Adipose tissue (tissue), 3 donors: ENCODE measurements at places on chromosomes 3 and 15. TPM values are rescaled to one million over a fixed set of nuclear protein-coding genes. Genes with fewer than 3 reads are reported as not detected.

Gene ABI3BP
- polyA plus RNA-seq: 16.1 TPM

Gene CHL1
- polyA plus RNA-seq: 8.2 TPM

Gene OR5H2
- not detected for polyA plus RNA-seq

Gene OIP5
- polyA plus RNA-seq: not detected

Gene GABRB3
- 2.1 TPM for polyA plus RNA-seq

Gene GATA2
- 6.4 TPM for polyA plus RNA-seq

Gene GOLGA6B
- polyA plus RNA-seq: not detected

Gene SLC35A5
- 13.0 TPM for polyA plus RNA-seq

Gene TRIM42
- polyA plus RNA-seq: 0.22 TPM

Gene EPB42
- polyA plus RNA-seq: 0.16 TPM

Gene SOX2
- polyA plus RNA-seq: 0.22 TPM

Gene ATP13A5
- polyA plus RNA-seq: not detected

Gene TEX55
- not detected for polyA plus RNA-seq

Gene KNG1
- 0.02 TPM for polyA plus RNA-seq

Gene TMCO5A
- polyA plus RNA-seq: 0.15 TPM

Gene ZPLD1
- 0.03 TPM for polyA plus RNA-seq
